ENCODE measurements at places on chromosomes 5 and 9. TPM values are rescaled to one million over a fixed set of nuclear protein-coding genes. Genes with fewer than 3 reads are reported as not detected.

- no peak for DNase-seq
These were observed 1.9 kb downstream of the RAB24 start for GRCh38 chr5:177301503-177302165.

- DNase-seq, result no peak
These were observed 35.7 kb upstream of the OR13D1 start for GRCh38 chr9:104658496-104659195.

- no peak for DNase-seq
These were observed 203.5 kb upstream of the HAPLN1 start for GRCh38 chr5:83924171-83924570.

The CCDC183 gene
- total RNA-seq, result 1.7 TPM

- no peak for DNase-seq
These were observed 44.8 kb downstream of the NACC2 start for GRCh38 chr9:136050266-136050700.

GRCh38 chr9:115154617-115155016 is 36.7 kb upstream of the TNC start:
- DNase-seq, result no peak

GRCh38 chr9:70406434-70406862 is 8.0 kb downstream of the KLF9 start:
- DNase-seq, result no peak

The GLIPR2 gene
- total RNA-seq, result 58.1 TPM

The PCDHB15 gene
- total RNA-seq, result 0.06 TPM

DNA sequence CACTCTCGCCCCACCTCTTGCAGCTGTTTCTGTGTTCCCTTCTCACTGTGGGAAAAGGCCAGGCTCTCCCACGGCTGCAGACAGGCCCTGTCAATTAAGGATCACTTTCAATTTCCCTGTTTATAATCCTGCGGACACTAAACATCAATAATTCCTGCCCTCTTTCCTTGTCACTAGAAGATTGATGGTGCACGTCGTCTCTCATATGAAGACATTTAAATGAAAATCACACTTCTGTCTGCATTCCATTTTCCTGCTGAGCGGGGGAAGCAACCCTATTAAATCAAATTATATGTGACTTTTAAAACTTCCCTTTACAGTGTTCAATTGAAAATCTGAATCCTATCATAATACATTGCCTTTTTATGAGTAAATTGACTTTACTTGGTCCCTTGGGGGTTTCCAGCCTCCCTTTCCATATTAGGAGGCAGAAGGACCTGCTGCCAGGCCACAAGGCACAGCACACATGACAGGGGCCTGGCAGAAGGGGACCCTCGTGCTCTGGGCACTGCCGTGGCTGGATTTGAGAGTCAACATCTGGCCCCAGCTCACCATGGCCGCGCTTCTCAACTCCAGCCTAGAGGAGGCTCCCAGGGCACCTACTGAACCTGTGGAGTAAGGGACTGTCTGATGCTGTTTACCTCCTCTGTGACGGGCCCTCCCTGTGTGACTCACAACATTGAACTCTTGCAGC is 311.0 kb upstream of the IRX4 start:
- no peak for DNase-seq

GRCh38 chr5:57772512-57772911 is 289.9 kb upstream of the ACTBL2 start:
- no peak for DNase-seq

The ACOT12 gene
- not detected for total RNA-seq

- no peak for DNase-seq
These were observed 633.0 kb downstream of the LRRC70 start for GRCh38 chr5:63211448-63212132.

The NDUFAF2 gene
- total RNA-seq, result 16.2 TPM

- no peak for DNase-seq
These were observed 36.3 kb downstream of the CAPSL start for GRCh38 chr5:35902046-35902672.

DNA sequence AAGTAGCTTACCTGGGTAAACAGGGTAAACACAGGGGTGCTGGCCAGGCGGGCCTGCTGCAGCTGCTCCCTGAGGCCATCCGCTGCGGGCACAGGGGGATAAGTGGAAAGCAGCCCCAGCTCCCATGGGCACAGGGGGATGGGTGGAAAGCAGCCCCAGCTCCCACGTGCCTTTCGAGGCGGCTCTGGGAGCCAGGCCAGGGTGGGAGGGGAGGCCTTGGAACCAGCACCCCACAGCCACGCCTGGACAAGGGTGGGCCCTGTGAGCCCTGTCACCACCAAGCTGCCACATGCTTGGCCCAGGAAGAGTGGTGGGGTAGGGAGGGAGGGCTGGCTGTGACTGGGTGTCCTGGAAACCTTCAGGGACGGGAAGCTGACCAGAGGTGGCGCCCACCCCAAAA is 7.8 kb upstream of the CARD9 start:
- no peak for DNase-seq

DNA sequence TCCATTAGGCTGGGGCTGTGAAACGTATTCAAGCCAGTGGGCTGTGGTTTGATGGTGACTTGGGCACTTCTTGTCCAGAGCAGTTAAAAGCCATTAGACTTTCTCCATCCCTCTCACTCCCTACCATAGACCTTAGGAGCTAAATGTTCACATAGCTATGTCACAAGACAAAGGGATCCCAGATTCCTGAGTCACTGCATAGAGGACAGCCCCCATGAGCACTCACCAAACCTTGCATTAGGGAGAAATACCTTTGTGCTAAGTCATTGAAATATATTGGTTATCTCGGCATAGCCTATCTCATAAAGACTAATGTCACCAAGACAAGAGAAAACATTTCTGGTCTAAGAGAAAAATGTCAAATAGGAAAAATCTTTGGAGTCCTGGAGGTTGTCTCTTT is 104.3 kb downstream of the TRPM6 start:
- DNase-seq, result no peak

The IDNK gene
- 8.3 TPM for total RNA-seq

GRCh38 chr5:137231540-137231939 is 267.6 kb downstream of the SPOCK1 start:
- DNase-seq, result no peak

DNA sequence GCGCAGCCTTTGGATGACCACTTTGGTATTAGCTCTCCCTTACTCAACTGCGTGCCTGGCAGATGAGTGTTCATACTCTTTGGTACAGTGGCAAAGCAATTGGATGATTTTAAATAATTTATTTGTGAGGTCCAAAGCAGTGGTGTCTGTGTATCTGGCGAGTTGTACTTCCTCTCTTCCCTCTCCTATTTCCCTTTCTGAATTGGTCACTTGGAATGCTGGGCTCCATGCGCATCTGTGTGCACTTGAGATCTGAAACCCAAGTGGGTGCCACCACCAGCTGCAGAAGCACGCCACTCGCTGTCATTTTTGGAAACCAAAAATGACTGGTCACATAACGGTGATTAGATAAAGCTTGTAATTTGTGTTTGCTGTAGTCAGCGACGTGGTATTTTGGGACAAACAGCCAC is 386.0 kb upstream of the KLF4 start:
- no peak for DNase-seq

GRCh38 chr5:37703841-37704241 is 136.0 kb downstream of the GDNF start:
- no peak for DNase-seq

GRCh38 chr5:148792744-148793143 is 33.7 kb upstream of the ADRB2 start:
- DNase-seq, result no peak

- DNase-seq, result no peak
These were observed 561.2 kb upstream of the SGCD start for GRCh38 chr5:155765715-155766114.

- no peak for DNase-seq
These were observed 5.4 kb downstream of the ELL2 start for GRCh38 chr5:95956021-95956899.

DNA sequence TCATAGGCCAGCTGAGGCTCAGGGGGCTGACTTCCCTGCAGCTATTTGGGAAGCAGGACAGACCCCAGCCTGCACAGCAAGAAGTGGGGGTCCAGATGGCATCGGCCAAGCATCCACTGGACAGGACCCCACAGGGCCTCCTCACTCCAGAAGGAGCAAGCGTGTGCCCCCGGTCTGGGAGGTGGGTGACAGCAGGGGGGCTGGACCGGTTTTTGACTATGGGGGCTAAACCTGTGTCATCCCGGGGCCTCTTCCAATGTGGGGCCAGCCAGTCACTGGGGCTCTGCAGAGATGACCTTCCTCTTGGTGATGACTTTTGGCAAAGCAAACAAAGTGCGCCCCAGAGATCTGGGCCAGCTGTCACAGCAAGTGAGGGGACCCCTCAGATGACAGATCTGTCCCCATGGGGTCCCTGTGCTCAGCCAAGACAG is 163.9 kb downstream of the OLFM1 start:
- no peak for DNase-seq

- no peak for DNase-seq
These were observed 332.0 kb downstream of the TRIM32 start for GRCh38 chr9:117018966-117019617.

DNA sequence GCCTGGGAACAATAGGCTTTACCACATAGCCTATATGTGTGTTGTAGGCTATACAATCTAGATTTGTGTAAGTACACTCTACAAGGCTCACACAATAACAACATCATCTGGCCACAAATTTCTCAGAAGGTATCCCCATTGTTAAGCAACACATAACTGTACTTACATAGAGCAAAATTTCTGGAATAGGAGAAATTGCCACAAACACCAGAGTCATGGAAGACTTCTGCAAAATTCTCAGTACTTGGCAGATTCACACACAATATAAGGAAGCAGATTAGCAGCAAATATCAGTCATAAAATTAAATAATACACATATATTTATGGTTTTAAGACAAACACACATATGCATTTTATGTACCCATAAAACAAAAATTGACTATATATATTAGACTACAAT is 16.4 kb downstream of the GNAQ start:
- no peak for DNase-seq

DNA sequence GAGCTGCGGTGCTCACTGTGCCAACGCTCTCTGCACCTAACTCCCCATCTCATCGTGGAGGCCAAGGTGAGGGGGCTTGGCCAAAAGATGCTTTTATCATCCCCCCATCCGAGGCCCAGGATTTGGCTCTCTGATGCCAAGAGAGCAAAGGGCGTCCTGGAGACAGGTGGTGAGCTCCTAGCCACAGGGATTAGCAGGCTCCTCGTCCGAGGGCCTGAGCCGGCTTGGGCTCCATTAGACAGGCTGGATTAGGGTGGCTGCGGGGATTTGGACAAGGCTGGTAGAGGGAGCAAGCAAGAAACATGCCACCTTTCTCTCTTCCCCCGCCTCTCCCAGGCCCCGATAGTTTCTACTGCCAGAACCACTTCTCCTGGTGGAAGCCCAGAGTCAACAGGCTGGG is 1.0 kb upstream of the GRM6 start:
- DNase-seq, result no peak

The GPX3 gene
- not detected for total RNA-seq

DNA sequence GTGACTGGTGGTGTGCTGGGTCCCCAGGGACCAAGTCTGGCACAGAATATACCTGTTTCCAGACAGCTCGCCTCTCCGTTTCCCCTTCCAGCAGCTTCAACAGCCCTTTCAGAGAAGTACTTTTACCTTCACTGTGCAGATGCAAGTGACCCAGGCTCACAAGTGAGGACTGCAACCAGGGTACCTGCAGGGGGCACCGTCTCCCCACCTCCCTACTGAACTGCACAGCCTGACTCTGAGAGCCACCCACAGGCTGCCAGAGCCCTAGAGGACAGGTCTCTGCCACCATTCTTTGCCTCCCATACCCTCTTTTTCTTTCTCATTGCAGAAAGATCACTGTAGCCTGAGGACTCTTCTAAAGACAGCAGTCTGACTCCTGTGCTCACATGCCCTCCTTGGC is 15.4 kb downstream of the IL9 start:
- DNase-seq, result no peak

DNA sequence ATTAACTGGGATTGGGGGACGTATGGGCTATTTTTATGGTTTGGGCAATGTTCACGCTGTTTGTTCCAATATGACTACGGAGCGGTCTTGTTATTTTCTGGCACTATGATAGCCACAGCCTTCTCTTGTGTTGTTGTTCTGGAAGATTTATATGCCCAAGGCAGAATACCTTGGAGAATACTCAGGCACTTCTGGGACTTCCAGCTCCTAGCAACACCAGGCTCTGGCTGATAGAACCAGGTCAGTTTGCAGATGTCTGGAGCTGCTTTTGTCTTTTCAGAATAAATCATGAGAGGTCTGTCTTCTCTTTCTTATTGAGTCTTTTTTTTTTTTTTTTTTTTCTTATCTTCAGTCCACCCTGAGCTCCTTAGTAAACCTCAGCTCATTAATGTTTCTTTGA is 262.5 kb downstream of the MED10 start:
- DNase-seq, result no peak

- DNase-seq, result peak; percentile 51
These were observed 63.0 kb upstream of the CTSL start for GRCh38 chr9:87662808-87663528.

DNA sequence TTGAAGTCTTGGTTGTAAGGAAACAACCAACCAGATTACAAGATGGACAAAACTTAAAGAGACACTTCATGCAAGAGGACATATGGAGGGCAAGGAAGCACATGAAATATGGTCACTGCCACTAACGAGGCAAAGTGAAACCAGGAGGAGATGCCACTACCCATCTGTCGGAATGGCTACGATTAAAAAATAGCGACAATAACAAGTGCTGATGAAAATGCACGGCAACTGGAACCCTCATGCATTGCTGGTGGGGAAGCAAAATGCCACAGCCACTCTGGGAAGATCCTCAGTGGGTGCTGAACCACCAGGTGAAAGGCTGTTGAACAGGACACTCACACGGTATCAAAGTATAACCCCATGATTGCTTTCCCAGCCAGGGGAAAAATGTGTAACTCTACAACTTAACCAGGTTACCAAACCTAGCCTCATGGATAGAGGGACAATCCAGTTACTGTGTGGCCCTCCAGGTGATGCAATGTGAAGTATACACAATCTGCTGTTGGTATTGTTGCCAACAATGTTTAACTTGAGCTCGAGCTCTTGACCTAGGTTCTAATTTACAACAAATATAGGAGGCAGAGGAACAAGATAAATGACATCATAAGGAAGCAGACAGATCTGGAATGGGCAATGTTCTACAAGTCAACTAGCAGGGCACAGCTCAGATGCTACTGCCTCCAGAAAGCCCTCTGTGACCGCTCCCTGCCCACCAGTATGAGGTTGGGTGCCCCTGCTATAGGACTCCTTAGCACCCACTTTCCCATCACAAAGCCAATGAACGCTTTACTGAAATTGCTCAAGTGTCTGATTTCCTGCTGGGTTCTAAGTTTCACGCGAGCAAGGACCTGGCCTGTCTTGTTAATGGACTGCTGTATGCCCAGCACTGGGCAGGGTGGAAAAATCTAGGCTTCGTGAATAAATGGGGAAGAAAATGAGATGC is 25.8 kb downstream of the SH3PXD2B start:
- no peak for DNase-seq

DNA sequence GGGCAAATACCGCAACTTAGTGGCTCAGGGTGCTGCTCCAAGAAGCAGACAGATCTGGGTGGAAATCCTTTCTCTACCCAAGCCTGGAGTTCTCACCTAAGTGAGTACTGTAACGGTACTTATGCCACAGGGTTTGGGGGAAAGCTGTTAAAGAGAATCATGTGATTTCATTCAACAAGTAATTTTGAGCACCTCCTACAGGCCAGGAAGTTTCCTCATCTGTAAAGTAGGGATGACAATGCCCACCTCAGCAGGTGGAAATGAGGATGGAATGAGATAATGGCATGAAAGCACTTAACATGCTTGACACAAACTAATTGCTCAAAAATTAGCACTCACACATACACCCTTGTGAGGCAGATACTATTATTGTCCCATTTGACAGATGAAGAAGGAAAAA is 114.1 kb downstream of the JAKMIP2 start:
- no peak for DNase-seq

The POLK gene
- 29.8 TPM for total RNA-seq

The SLC6A7 gene
- not detected for total RNA-seq

- no peak for DNase-seq
These were observed at the start of gene STK32A for GRCh38 chr5:147234825-147235635. Gene STK32A (plus strand): TSS chr5:147235026. CDS start chr5:147239635, 4,609 bp downstream.

Data from activated naive CD8-positive, alpha-beta T cell treated with anti-CD3 and anti-CD28 coated beads, Interleukin-2, amount 10 ng/mL, durations not matched to agents 7 days and 5 days (primary cell).